ENCODE measurements at places on chromosomes 2 and 18. TPM values are rescaled to one million over a fixed set of nuclear protein-coding genes. Genes with fewer than 3 reads are reported as not detected.

The APCDD1 gene
- not detected for total RNA-seq

The ITGB6 gene
- 0.11 TPM for total RNA-seq

The TMX3 gene
- 48.6 TPM for total RNA-seq

The FEV gene
- not detected for total RNA-seq

The TWIST2 gene
- total RNA-seq: 15.9 TPM
